ENCODE measurements at places on chromosomes 16 and 17. TPM values are rescaled to one million over a fixed set of nuclear protein-coding genes. Genes with fewer than 3 reads are reported as not detected.

The KRT33A gene
- not detected for total RNA-seq

GRCh38 chr16:87850009-87851006 is 19.0 kb downstream of the SLC7A5 start:
- DNase-seq, result peak; percentile 81

- no peak for DNase-seq
These were observed 24.2 kb downstream of the SSH2 start for GRCh38 chr17:29905879-29906167.

- no peak for DNase-seq
These were observed 58.3 kb downstream of the NKD1 start for GRCh38 chr16:50606431-50607050.

Data from A673 (cell line).